ENCODE measurements at places on chromosomes 11 and 22.
A peak's percentile ranks its signal among the peaks of the same experiment; 100 is the strongest.

DNA sequence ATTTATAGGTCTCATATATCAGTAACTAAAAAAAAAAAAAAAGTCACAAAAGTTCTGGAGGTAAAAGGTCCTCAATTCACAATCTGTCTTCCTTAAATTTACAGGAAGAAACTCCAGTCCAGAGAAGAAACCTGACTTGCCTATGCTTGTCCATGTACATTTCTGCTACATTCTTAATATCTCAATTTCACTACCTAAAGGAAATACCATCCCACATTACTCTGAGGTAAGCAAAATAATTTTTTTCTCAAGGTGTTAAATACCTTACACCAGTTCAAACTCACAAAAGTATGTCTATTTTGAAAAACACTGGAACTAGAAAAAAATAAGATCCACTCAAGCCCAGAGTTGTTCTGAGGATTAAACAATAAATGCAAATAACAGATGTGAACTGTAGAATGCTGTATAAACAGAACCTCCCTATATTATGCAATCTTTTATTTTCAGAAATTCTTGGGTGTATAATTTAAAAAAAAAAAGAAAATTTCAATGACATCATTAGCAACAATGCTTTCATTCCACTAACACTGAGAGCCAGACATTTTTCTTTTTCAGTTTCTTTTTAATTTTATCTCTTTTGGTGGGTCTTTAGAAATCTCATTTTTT, 49.9 kb upstream of the GDPD4 start:
- DNase-seq, result no peak

- no peak for DNase-seq
Measured at GRCh38 chr11:71120471-71120896, 131.9 kb downstream of the SHANK2 start.

GRCh38 chr22:33789690-33790253, 130.5 kb downstream of the LARGE1 start:
- no peak for DNase-seq

- DNase-seq, result no peak
Measured at GRCh38 chr11:116413301-116414242, 359.2 kb downstream of the BUD13 start.

DNA sequence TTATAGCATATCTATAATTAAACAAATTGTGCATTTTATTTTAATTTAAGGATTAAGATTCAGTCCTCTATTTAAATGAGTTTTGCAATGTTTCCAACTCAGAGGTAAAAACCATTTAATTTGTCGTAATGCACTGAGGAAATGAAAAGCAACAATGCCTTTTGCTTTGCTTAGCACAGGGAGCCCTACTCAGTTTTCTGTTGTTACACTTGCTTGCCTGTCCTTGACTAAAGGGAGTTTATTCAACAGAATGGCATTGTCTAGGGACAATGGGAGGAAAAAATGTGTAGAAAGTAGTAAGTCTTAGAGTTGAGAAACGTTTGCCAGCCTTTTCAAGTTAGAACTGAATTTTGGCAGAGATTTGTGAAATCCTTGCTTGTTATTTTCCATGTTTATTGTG, 734.2 kb upstream of the ANO3 start:
- no peak for DNase-seq

GRCh38 chr22:30116362-30117117, 36.3 kb downstream of the HORMAD2 start:
- no peak for DNase-seq

DNA sequence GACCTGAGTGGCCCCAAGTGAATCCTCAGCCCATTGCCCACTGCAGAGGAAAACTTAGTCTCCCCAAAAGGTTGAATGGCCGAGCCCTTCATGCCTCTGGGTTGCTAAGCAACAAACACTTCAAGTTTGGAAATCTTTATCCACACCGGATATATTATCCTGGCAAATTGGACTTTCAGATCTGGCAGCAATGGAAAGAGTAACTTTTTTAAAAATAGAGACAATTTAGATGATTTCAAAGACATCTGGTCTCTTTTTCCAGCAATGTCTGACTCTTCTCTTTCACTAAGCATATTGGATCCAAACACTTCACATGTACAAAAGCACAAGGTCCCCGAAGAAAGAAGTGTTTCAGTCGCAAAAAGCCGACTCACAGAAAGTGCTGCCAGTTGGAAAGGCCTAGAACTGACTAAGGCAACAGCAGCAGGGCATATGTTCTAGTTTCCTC, 505.3 kb downstream of the SOX6 start:
- DNase-seq, result no peak

- no peak for DNase-seq
Measured at GRCh38 chr11:38824573-38824972, 2226.5 kb upstream of the RAG2 start.

DNA sequence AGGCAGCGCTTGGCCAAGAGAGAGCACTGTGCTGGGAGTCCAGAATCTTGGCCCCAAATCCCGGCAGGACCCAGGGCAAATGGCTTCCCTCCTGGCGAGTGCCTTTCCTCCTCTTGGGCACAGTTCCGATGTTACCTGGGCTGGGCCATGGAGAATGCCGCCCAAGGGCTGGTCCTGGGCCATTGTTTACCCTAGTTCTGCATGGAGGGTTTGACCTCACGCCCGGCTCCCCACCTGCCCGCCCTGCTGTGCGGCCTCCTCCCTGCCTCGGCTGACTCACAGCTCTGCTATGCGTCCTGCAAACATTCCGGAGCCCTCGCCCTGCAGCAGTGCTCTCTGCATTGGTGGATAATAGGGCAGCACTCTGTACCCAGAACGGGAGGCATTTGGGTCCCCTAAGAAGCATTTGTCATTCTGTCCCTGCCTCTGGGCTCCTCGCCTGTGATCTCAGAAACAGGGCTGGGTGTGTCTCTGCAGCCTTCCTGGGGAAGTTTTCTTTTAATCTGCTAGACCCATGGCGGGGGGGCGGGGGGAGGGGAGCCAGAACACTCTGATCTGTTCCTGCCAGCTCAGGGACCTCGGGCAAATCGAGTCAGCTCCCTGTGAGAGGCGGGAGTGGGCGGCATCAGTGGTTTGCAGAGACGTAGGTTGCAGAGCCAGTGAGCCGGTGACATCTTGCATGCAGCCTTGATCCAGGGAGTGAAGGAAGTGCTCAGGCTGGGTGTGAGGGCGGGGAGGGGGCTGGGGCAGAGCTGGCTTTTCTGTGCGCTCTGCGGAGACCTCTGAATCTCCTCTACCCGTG, 32.9 kb upstream of the SMIM38 start:
- peak; percentile 44 for DNase-seq

GRCh38 chr11:73286240-73286810, 14.2 kb downstream of the P2RY6 start:
- DNase-seq, result no peak

- no peak for DNase-seq
Measured at GRCh38 chr11:105177658-105178057, 38.1 kb upstream of the CARD18 start.

DNA sequence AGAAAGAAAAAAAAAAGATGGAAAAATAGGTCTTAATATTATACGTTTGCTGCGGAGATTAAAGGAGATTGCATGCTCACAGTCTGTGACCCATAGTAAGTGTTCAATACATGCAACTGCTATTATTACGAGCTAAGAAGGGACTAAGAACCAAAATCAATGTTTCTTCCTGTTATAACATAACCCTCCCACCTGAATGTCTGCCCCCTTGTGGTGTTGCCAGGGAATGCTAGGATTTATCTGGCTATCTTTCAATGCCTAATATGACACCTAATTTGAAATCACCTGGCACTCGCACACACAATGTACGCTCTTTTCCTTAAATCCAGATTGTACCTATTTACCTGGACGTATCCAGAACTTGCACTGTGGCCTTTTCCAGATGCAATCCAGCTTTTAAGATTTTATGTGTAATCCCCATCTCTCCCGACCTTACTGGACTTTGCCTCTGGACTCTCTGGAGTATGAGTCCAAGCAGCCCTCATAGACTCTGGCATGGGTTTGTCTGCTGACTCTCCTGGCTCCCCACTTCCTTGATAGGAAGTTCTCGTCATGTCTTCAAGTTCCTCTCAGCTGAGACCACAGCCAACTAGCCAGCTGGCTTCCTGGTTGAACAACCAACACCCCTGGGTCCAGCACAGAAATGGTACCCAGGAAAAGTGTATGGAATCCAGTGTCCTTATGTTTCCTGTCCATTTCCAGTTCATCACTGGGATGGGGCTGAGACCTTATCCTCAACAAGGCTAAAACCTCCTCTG, 151.5 kb downstream of the CCDC34 start:
- no peak for DNase-seq

- no peak for DNase-seq
Measured at GRCh38 chr11:12137938-12138731, 27.7 kb downstream of the MICAL2 start.

DNA sequence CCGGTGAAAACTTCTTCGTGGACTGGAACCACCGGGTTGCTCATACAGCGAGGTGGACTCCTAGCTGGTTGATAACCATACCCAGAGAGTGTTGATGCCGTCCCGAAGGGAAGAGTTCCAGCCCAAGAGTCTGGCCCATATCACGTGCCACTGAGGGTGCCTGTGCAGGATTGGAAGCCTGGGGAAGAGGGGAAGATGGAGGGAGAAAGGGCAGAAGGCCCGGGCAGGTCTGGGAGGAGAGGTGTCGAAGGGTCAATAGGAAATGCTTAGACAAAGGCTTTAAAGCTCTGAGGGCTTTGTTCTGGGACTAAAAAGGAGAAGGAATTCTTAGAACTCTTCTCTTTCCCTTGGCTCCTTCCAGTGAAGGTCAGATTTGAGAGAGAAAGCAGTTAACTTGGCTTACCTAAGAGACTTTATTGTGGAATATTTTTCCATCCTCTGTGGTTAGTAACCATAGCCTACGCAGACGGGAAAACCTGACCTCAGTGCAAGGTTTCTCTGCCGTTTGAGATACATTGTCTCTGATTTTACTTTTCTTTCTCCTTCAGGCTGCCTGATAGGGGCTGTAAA, 70.5 kb downstream of the JAM3 start:
- no peak for DNase-seq

- DNase-seq, result peak; percentile 39
Measured at GRCh38 chr11:61814247-61814957, 2.4 kb downstream of the FADS1 start.

- no peak for DNase-seq
Measured at GRCh38 chr22:29625090-29625825, 21.8 kb downstream of the NF2 start.

GRCh38 chr22:35313311-35314121, 13.8 kb downstream of the TOM1 start:
- DNase-seq, result no peak

GRCh38 chr22:46587492-46588278, 32.5 kb upstream of the GRAMD4 start:
- no peak for DNase-seq

DNA sequence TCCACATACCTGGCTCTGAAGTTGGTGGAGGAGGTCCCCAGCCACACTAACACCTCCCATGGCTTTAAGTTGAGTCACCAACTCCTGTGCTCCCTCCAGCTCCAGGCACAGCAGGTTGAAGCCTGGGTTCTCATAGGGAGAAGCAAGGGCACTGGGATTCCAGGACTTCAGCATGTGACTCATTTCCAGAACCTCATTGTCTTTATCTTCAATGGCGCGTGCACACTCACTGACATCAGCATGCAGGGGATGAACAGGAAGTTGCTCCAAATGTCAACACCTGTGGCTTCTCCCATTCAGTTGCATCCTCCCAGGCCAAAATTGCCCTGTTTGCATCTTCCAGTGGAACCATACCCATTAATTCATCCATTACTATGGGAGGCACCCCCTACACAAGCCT, 5.8 kb upstream of the UBQLNL start:
- DNase-seq, result no peak

GRCh38 chr11:93532806-93533205, 10.4 kb downstream of the SMCO4 start:
- DNase-seq, result no peak

DNA sequence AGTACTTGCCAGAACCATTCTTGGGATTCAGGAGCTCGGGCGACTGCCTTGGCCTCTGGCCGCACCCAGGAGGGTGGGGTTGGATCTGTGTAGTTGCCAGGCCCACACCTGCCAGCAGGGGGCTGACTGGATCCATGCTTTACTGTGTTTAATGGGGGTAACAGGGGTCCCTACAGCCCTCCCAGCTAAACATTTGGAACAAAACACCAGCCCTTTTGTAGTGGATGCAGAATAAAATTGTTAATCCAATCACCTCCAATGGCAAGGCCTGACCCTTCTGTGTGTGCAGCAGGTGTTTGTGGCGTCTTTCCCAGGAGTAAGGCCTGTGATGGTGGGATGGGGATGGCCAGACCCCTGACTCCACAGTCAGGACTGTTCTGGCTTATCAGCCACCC, 22.5 kb downstream of the SUN2 start:
- no peak for DNase-seq

GRCh38 chr11:99555486-99555885, 534.7 kb downstream of the CNTN5 start:
- DNase-seq, result no peak

DNA sequence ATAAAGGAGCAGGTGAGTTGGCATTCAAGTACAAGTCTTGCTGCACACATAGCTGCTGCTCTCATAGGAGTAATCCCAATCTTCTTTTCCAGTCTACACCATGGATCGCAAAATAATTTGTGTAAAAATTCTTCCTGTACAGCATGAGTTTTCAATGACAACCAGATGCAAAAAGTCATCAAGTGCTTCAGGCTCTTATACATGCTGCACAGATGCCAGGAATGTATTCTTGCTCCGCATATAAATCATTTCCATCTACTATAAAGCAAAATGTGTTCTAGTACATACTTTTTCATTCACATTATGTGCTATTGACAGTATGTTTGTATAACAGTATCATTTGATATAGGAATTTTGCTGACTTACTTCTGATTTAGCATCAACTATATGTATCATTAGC, 35.4 kb downstream of the NXPE2 start:
- DNase-seq, result no peak

GRCh38 chr11:87779276-87780067, 395.8 kb downstream of the RAB38 start:
- no peak for DNase-seq

DNA sequence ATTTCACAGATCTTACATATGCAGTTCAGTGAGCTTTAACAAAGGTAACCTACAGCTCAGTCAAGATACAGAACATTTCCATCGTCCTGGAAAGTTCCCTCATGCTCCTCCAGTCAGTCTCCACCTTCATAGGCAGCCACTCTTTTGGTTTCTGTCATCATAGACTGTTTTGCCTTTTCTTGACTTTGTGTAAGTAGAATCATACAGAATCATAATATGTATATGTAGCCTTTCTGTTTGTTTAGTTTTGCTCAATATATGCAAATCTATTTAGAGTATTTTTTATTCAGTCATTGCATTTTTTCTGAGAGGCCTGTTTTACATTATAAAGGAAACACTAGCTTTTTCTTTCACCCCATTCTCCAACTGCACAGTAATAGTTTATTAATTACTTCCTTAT, 15.0 kb upstream of the DNAJB7 start:
- DNase-seq, result no peak
